ENCODE measurements at places on chromosomes 1 and 21. TPM values are rescaled to one million over a fixed set of nuclear protein-coding genes. Genes with fewer than 3 reads are reported as not detected.

Gene EDARADD
- 2.5 TPM for total RNA-seq

Gene ADAMTS1
- total RNA-seq, result 1,477 TPM

Gene RAB42
- total RNA-seq, result 1.7 TPM

Gene CD84
- under 0.01 TPM for total RNA-seq

Gene CCDC185
- not detected for total RNA-seq

Gene PPIH
- total RNA-seq, result 25.3 TPM

Gene KRTAP10-2
- total RNA-seq, result not detected

Gene CRB1
- 0.26 TPM for total RNA-seq

Gene DISP3
- total RNA-seq, result not detected

Gene LRP8
- 26.3 TPM for total RNA-seq

Gene NCMAP
- total RNA-seq, result not detected

Gene AADACL4
- not detected for total RNA-seq

Gene KCNT2
- total RNA-seq, result 4.2 TPM

Gene CELA3B
- total RNA-seq, result not detected

Gene RGS7
- total RNA-seq, result 0.81 TPM

Gene KMO
- 0.06 TPM for total RNA-seq

Gene TCHHL1
- total RNA-seq, result not detected

Gene LIN9
- 3.7 TPM for total RNA-seq

Gene NFYC
- 25.6 TPM for total RNA-seq

Gene LEFTY2
- total RNA-seq, result not detected

Gene EPHA2
- 35.3 TPM for total RNA-seq

Gene GNAT2
- 0.19 TPM for total RNA-seq

Gene OR2T6
- total RNA-seq, result not detected

Gene RAB25
- not detected for total RNA-seq

Gene C1orf210
- not detected for total RNA-seq

Gene TNFRSF25
- total RNA-seq, result 5.4 TPM

Data from aortic smooth muscle cell (primary cell).